DMS53 (cell line): ENCODE measurements at places on chromosomes 2 and 18.

DNA sequence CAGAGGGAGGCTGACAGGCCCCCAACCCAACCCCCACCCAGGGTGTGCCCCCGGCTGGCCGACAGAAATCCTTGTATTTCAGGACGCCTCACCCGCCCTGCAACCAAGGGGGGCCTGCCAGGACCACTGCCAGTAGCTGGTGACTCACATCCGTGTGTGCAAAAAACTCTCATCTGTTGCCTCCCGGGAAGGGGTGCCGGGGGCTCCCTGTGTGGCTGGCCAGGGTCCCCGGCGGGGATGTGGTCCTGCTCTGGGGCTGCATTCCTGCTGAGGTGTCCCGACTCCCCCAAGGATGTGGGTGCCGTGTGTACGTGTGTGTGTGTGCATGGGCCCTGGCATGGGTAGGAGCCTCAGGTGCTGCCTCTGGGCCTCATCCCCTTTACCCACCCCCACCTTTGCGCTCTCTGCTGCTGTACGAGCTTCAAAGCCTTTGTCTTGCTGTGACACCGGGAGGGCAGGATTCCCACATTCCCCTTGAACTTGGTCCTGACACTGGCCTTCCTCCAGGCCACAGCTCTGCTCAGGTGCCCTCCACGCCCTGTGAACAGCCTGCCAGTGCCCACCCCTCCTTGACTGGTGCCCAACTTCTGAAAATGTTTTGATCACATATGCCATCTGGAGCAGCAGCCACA lies 226.3 kb upstream of the HDAC4 start:
- DNase-seq, result no peak

- DNase-seq, result no peak
Observed at GRCh38 chr2:43241558-43241957, 15.2 kb upstream of the ZFP36L2 start.

DNA sequence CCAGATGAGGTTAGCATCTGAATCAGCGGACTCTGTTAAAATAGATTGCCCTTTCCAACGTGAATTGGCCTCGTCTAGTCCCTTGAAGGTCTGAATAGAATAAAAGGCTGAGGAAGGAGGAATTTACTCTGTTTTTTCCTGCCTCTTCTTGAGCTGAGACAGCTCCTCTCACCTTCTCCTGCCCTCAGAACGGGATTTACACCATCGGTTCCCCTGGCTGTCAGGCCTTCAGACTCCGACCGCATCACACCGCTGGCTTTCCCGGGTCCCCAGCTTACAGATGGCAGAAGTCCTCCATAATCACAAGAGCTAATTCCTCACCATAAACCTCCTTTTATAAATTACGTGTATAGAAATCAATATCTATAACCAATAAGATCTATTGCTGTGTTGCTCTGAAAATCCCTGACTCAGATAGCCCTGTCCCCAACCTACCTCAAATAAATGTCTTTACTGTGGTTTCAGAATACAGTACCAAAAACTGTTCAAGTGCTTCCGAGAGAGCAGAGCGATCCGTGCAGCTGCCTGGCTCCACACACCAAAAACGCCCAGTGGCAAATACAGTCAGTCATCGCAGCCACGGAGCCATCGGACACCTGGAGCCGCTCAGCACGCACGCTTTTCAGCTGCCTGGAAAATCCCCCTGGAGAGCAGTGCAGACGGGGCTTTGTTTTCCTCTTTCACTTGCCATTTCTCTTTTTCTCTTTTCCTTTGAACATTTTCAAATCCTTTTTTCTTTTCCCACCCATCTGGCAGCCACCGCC lies 196.9 kb downstream of the NRP2 start:
- DNase-seq, result peak; percentile 87

- DNase-seq, result no peak
Observed at GRCh38 chr2:176099728-176100546, at the start of gene HOXD12. Gene HOXD12, plus strand, starts transcription at chr2:176099795. Its CDS starts 7 bp downstream, at chr2:176099802.
